ENCODE measurements at places on chromosomes 11 and 22. TPM values are rescaled to one million over a fixed set of nuclear protein-coding genes. Genes with fewer than 3 reads are reported as not detected.

- no peak for DNase-seq
These were observed 125.5 kb upstream of the NCAM1 start for GRCh38 chr11:112835591-112836255.

DNA sequence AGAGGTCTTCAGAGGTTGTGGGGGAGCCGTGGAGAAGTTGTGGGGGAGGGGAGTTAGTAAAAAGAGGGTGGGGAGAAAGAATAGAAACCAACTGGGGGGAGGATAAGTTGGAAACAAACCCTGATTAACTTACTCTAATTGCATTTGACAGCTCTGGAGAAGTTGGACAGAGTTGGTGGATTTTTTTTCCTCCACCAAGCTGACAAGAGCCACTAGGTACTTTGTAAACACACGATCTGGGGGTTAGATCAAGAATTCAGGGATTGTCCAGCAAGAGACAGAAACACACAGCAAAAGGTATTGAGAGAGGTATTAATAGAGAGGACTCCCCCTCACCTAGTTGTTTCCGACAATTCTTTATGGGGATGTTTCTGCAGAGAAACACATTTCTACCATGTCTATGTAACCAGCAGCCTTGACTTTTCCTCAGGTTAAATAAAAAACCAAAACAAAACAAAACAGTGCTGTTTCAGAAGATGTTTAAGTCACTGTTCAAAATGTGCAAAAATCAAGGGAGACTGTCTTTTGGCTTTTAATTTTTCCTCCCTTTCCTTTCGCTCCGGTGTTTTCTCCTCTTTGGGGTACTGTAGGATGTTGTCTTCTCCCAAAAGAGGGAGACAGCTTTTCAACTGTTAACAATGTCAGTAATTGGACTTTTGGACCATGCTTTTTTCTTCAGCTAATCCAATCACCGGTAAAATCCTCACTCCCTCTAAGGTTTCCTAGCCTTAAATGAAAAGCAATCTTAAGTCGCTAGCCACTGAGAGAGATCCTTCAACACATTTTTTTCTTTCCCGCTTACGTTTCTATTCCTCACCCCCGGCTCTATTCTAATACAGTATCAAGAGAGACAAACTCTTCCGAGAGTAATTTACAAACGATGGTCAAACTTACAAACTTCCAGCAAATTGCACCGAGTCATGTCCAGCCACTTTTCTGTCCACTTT, 708 bp downstream of the MAML2 start:
- no peak for DNase-seq

CD6 gene
- total RNA-seq = 827 TPM

- no peak for DNase-seq
These were observed 301.8 kb upstream of the API5 start for GRCh38 chr11:43010042-43010441.

Data from CD4-positive, alpha-beta T cell (primary cell).